ENCODE measurements at places on chromosomes 2 and 18.

DNA sequence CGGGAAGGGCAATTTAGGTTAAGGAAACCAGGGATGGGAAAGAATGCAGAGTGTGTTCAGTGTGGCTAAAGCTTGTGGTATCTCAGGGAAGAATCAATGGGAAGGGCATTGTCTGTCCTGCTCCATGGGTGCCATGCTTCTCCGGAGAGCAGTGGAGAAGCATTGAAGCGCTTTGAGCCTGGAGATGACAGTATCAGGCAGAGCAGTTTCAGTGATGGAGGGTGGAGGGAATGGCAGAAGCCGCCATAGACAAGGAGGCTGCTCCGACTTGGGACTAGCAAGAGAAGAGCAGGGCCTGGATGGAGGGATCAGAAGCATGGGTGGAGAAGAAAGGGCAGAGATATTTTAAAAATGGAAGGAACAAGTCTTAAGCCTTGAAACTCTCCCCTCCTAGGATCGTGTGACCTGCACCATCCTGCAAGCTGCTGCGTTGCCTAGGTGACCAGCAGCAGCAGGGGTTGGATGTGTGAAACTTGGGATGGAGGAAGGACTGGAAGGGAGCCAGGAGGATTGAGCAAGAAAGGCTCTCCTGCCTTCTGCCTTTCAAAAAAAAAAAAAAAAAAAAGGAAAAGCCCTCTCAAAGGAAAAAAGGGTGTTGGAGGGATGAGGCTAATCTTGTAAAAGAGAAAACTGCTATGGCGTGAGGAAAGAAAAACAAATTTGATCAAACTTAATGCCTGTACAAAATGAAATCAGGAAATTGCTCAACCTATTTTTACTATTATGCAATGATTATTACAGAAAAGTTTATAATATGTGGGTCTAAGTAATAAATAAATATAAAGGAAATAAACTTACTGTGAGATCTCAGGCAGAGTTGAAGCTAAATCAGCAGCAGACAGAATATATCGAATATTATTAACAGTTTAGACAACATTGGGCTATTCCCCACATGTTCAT is 493.8 kb upstream of the NRP2 start:
- DNase-seq, result no peak

GRCh38 chr18:48996901-48997463 is 46.2 kb upstream of the SMAD7 start:
- no peak for DNase-seq

- no peak for DNase-seq
Observed at GRCh38 chr18:50119296-50119695, 75.7 kb downstream of the MYO5B start.

- no peak for DNase-seq
Observed at GRCh38 chr2:38265461-38265860, 111.6 kb downstream of the ATL2 start.

DNA sequence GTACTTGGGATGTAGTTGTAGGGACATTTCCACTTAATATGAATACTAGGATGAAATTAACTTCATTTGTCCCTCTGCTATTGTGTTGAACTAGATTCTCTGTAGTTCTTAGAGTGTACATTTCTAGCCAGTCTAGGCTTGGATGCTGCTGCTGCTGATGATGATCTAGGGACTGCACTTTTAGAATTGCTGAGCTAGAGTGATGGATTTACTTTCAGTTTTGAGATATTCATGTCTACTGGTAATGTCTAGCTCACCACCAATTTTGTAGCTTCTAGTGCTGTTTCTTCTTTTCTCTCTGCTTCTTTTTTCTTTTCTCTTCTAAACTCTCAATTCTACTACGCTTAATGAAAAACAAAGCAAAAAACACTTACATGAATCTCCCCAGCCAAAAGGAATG is 49.4 kb downstream of the MRPS9 start:
- no peak for DNase-seq

DNA sequence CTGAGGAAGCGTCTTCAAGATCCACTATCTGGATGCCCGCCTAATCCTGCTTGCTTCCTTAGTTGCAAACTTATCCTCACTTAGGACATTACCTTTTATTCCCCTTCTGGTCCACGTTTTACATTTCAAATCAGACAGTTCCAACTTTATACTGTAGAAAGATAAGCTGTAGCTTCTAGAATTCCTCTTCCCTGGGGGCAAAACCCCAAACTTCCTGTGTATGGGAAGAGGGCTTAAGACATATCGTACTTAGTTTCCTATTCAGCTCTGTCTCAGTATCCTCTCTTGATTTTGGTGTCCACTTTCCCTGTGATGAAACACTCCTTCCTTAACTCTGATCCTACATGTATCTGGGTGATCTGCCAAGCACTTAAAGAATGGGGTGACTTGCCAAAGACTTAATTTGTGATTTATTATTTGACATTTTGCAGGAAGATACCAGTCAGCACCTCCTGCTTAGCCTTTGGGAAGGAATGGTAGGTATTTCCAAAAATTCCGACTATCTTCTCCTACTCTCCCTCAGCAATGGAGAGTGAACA is 245.2 kb downstream of the CDCA7 start:
- no peak for DNase-seq

- DNase-seq, result no peak
Observed at GRCh38 chr2:50833036-50833435, 198.9 kb downstream of the NRXN1 start.

GRCh38 chr2:25274868-25275574 is 66.7 kb downstream of the DNMT3A start:
- DNase-seq, result no peak

- no peak for DNase-seq
Observed at GRCh38 chr2:12883906-12884305, 167.2 kb downstream of the TRIB2 start.

GRCh38 chr2:175234153-175234552 is 52.6 kb upstream of the ATP5MC3 start:
- DNase-seq, result no peak

GRCh38 chr2:2590841-2591541 is 259.9 kb upstream of the MYT1L start:
- DNase-seq, result no peak

DNA sequence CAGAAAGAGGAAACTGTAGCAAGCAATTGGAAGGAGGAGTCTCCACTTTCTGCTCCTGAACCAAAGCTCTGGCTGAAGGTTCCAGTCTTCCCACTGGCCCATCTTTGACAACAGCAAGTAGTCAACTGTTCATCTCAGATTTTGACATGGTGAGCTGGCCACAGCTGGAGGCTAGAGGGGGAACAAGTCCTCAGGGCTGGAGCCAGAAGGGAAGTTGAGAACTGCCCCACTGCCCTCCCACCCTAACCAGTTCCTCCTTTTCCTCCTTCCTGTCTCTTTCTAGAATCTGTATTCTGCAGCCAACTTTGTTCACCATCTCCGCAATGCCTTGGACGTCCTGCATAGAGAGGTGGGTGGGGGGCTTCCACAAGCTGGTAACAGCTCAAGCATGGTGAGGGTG is 105.8 kb downstream of the PLB1 start:
- no peak for DNase-seq

DNA sequence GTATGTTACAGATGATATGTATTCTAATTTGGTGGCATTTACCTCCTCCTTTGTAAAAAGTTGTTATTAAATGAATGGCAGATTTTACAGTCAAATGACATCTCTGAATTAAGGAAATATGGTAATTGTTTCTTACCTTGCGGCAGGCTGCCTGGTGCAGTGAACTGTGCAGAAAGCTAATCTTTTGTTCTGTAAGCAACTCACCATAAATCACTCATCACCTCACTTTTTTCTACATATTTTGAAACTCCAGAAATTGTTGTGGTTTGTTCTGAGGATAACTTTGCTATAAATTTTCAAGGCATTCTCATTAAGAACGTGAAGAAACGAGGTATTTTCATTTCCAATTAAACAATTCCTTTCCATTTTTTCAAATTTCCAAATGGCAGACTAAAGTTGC is 52.7 kb downstream of the ST6GAL2 start:
- DNase-seq, result no peak

DNA sequence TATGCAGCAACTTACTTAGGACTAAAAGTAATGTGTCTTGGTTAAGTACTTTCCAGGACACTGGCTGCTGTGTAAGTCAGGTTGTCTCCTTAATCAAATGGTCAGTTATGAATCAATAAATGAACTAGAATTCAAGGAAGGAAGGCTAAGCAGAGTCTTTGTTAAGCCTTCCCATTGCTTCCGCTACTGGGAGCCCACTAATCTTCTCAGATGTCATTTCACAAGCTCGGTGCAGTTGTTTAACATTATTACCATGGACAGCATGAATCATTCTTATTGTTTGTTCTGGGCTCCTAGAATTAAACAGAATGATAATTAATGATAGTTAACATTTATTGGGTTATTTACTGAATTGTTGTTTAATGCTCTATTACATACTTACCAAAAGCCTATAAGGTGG is 26.0 kb upstream of the MEIS1 start:
- no peak for DNase-seq

GRCh38 chr2:26298638-26299393 is 47.1 kb upstream of the SELENOI start:
- no peak for DNase-seq

GRCh38 chr2:88870267-88870839 is 178.9 kb downstream of the RPIA start:
- DNase-seq, result no peak

GRCh38 chr18:22681908-22682307 is 251.2 kb upstream of the RBBP8 start:
- DNase-seq, result no peak

GRCh38 chr2:158498043-158498748 is 41.4 kb downstream of the PKP4 start:
- no peak for DNase-seq

GRCh38 chr18:69494841-69495240 is 94.2 kb downstream of the DOK6 start:
- DNase-seq, result no peak

- DNase-seq, result no peak
Observed at GRCh38 chr2:235180642-235181041, 228.8 kb downstream of the SH3BP4 start.

- DNase-seq, result no peak
Observed at GRCh38 chr2:107358362-107358761, 468.3 kb upstream of the RGPD4 start.

- DNase-seq, result no peak
Observed at GRCh38 chr2:207149249-207150213, 16.2 kb downstream of the KLF7 start.

DNA sequence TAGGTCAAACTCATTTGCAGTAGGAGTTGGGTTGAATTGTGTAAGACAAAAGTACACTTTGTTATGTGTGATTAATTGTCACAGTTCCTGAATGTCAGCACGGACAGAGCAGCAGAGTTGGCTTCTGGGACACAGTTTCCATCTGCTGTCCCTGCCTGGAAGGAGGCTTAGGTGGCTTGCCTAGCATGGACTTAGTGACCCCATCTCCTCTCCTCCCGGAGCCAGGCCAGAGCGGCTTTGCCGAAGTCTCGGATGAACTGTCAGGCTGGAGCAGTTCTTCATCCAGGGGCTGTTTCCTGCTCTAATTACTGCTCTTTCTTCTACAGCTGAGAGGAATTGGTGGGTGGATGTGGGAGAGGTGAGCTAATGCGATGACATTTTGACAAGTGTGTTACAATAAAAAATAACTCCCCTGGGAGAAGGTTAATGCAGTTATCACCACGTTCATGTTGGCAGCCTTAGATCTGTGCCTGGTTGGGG is 102.0 kb downstream of the SH3RF3 start:
- DNase-seq, result no peak

- no peak for DNase-seq
Observed at GRCh38 chr2:233674995-233675394, 3.3 kb downstream of the UGT1A9 start.

- DNase-seq, result no peak
Observed at GRCh38 chr2:197435598-197436420, 981 bp upstream of the SF3B1 start.

- no peak for DNase-seq
Observed at GRCh38 chr2:198930170-198930569, 527.6 kb downstream of the SATB2 start.

DNA sequence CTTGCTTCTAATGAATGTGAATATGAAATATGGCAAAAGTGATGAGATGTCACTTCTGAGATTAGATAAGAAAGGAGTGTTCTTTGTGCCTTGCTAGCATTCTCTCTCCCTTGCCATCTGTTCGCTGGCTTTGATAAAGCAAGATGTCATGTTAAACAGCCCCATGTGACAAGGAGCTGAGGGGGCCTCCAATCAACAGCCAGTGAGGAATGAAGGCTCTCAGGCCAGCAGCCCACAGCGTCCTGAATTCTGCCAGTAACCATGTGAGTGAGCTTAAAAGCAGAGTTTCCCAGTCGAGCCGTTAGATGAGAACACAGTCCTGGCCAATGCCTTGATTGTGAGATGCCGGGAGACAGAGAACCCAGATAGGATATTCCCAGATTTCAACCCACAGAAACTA is 198.8 kb downstream of the IRS1 start:
- no peak for DNase-seq

GRCh38 chr2:65577654-65578053 is 145.3 kb upstream of the SPRED2 start:
- DNase-seq, result no peak

DNA sequence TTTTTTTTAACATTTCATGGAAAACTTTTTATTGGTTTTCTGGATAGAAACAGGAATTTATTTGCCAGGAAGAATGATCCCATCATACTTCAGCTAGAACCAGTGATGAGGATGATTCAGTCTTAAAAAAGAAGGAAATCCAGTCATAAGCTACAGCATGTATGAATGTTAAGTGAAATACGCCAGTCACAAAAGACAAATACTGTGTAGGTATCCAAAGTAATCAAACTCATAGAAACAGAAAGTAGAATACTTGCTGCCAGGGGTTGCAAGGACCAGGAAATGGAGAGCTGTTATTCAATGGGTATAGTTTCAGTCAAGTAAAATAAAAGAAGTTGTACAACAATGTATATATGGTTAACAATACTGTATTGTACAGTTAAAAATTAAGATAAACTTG is 21.3 kb downstream of the PSME4 start:
- DNase-seq, result no peak

DNA sequence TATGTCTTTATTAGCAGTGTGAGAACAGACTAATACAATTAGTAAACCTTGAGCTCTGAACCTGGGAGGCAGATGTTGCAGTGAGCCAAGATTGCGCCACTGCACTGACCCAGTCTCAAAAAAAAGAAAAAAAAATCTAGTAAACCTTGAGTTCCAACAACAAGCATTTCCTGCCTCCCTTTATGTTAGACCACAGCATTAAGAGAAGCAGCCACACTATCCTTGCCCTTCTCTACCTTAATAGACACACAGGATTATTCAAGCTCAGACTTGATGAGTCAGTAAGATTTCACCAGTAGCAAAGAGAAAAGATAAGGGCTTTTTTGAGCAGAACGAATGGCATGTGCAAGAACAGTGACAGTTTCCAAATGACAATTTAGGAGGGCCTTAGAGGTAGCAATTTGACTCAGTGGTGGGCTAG is 18.0 kb upstream of the GLS start:
- no peak for DNase-seq

GRCh38 chr2:193518041-193518817 is 1323.5 kb upstream of the TMEFF2 start:
- no peak for DNase-seq

- DNase-seq, result no peak
Observed at GRCh38 chr2:118569876-118570535, 277.4 kb downstream of the EN1 start.

DNA sequence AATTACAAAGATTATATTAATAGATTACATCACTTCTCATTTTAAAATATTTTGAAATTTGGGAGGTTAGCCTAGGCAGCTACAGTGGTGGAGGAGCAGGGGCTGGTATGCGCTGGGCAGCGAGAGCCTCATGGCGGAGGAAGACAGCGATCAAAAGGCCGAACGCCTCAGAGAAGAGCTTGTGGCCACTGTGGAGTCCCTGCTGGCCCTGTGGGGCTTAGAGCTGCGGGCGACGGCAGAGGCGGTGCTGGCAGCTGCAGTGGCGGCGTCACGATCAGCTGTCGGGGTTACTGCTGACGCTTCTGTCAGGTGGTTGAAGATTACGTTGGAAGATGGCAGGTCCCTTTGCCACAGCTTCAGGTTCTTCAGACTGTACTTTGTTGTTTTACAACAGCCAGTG is 87.4 kb downstream of the ROCK2 start:
- DNase-seq, result no peak
